ENCODE measurements at places on chromosomes 4 and X. TPM values are rescaled to one million over a fixed set of nuclear protein-coding genes. Genes with fewer than 3 reads are reported as not detected.

Gene KCNE5
- 0.31 TPM for total RNA-seq

Gene TBC1D19
- 8.0 TPM for total RNA-seq

Gene CRLF2
- not detected for total RNA-seq

Gene COQ2
- 11.9 TPM for total RNA-seq

Gene CT45A7
- not detected for total RNA-seq

Gene ANAPC10
- 20.6 TPM for total RNA-seq

Gene MAGIX
- total RNA-seq: 0.19 TPM

Measured in cardiac ventricle fibroblast (primary cell).